ENCODE measurements at places on chromosomes 3 and 15.

DNA sequence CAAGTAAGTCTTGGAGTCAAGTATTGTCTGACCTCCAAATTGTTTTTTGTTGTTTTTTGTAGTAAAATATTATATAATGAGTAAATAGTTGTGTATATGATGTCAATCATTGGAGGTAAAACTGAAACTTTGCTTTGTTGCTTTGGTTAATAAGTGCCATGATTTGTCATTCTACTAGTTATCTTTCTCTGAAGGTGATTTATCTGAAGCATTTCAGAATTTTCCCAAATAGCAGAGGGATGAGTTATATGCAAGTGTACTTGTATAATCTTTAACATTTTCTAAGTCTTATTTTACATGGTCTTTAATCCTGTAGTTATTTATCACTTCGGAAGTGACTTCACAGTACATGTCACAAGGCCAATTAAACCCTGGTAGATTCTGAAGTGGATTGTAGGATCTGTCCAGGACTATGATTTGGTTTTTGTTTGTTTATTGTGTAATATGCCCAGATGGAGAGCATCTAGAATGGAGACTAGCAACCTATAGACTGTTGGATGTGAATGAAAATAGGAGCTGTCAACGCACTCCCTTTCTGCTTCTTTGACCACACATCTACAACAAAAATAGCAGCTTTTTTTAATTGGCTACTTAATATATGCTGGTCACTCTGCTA, 93.1 kb upstream of the SAMMSON start:
- no peak for DNase-seq

DNA sequence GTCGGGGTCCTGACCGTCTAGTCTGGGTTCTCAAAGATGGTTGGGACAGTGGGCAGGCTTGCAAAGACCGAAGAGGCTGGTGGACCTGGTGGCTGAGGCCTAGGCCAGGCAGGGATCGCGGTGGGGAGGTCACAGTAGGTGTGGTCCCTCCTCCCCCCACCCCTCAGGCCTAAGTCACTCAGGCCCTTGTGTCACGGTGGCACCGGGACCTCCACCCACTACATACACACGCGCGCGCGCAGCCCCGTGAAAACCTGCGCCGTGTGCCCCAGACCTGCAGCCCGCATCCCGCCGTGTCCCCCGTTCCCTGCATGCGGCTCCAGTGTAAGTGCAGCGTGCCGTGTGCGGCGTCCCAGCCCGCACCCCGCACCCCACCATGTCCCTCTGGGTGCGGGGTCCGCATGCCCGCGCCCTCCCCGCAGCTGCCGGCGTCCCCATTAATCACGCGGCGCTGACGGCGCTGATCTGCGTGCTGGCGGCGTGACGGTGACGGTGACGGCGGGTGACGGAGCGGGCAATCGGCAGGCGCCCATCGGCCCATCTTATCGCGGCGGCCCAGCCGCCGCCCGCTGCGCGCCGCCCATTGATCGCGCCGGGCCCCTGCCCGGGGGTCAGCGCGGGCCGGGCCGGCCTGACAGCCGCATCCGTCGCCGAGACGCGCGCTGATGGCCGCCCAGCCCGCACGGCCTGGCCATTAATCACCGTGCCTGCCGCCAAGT, 24.4 kb downstream of the SEC61A1 start:
- no peak for DNase-seq

- no peak for DNase-seq
These were observed 74.8 kb downstream of the AQP9 start for GRCh38 chr15:58212909-58213526.

DNA sequence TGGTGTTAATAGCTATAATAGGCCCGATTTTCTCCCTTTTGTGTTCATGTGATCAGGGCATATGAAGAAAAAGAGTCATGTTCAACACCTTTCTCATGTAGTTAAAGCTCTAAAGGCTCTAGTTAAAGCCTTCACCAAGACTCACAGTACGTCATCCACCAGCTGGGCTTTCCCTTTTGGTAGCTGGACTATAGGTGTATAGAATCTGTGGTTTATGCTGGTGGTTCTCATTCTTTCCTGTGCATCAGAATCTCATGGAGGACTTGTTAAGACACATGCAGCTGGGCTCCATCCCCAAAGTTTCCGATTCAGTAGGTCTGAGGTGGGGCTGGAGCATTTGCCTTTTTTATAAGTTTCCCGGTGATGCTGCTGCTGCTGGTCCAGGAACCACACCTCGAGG, 31.0 kb downstream of the CFAP91 start:
- no peak for DNase-seq

- no peak for DNase-seq
These were observed 15.6 kb upstream of the KY start for GRCh38 chr3:134666466-134666865.

DNA sequence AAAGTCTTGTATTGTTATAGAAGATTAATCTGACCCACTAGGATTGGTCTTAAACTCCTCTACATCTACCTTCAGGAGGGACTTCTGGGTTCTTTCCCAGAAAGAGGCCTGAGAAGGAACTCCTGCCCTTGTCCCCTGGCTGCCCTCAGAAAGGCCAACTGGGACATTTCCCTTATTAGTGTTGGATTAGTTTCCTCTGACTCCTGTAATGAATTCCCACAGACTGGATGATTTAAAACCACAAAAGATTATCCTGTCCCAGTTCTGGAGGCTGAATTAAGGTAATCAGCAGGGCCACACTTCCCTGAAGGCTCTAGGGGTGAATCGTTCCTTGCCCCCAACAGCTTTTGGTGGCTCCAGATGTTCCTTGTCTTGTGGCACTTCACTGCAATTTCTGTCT, 102.8 kb upstream of the NMNAT3 start:
- DNase-seq: no peak

- no peak for DNase-seq
These were observed 68.0 kb downstream of the CASR start for GRCh38 chr3:122251428-122251827.

- no peak for DNase-seq
These were observed 2.8 kb downstream of the NR2E3 start for GRCh38 chr15:71812966-71813722.

- DNase-seq: no peak
These were observed 83.8 kb upstream of the PPIB start for GRCh38 chr15:64246364-64247189.

GRCh38 chr15:64571857-64572291, 111.5 kb downstream of the ZNF609 start:
- DNase-seq: no peak

DNA sequence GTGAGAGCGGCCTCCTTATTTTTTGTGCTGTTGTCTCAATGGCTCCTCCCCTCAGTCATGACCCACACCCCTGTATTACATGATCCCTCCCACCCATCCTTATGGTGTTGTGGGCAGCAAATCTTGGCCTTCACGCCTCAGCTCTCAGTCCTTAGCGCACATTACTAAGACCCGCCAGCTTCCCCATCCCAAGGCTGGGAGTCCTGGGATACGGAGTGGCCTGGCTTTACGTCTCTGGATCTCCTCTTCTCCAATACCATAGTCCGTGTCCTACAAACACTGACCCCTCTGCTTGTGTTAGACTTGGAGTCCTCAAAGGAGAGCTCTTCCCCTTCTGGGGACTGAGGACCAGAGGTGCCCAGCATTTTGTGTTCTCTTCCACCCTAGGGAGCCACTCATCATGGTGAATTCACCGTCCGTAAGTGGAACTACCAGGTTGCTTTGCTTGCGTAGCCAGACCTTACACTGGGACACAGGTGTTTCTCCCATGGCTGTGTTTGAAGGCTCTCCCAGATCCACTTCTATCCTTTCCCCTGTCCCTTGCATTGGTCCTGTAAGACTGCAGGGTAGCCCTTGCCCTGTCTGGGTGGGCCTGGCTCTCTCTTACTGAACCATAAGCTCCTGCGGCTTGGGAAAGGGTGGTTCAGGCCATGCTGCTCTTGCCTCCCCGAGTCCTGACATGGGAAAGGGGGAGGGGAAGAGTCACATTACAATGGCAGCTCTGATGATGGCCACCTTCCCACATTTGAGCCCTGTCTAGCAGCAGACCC, 13.6 kb downstream of the GRM2 start:
- no peak for DNase-seq

- no peak for DNase-seq
These were observed 39.3 kb downstream of the C2CD4A start for GRCh38 chr15:62106096-62106495.

DNA sequence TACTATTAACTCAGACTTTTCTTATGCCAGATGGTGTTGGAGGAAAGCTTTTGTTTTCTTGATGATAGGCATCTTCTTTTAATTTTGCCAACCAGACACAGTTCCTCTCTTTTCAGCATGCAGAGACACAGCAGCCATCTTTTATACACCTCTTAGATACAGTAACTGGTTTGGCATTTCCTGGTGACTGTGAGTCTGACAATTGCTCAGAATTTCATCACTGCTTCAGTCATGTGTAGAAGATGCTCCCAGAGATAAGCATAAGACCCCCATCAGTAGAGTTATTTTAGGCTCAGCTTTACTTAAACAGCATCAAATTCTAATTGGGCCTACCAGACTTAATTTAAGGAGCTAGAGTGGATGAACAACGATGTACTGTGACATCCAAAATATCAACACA, 779.0 kb downstream of the SQOR start:
- no peak for DNase-seq

GRCh38 chr15:39426552-39427532, 154.0 kb upstream of the THBS1 start:
- DNase-seq: peak; percentile 66

GRCh38 chr3:38421679-38422336, 31.9 kb upstream of the ACVR2B start:
- no peak for DNase-seq

GRCh38 chr3:18652781-18653180, 227.6 kb upstream of the SATB1 start:
- DNase-seq: no peak

GRCh38 chr3:16199769-16200168, 25.3 kb downstream of the GALNT15 start:
- DNase-seq: no peak

DNA sequence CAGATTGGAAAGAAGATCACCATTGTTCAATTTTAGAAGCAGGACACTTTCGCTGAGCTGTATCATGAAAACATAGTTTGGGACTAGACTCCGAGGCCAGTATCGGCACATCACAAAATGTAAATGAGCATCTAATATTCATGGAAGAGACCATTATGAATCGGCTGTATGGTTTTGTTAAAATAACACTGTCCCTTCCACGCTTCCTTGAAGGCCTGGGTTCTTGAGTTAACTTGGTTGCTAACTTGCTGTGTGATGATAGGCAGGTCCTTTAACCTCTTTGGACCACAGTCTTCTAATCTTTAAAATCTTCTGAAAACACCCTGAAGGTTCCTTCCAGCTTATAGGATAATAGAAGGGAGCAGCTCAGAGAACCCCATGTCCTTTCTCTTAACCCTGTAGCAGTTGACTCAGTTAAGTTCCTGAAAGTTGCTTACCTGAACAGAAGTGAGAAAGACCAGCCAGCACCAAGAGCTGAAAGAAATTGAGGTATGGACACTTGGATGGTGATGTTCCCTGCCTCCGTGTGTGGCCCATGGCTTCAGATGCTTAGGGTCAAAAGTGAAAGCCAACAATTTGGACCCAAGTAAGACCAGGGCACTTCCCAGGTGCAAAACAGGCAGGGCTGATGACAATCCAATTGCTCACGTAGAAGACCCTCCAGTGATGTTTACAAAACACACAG, 2.1 kb downstream of the CD80 start:
- DNase-seq: no peak

GRCh38 chr3:37072892-37073291, 79.6 kb downstream of the MLH1 start:
- no peak for DNase-seq

DNA sequence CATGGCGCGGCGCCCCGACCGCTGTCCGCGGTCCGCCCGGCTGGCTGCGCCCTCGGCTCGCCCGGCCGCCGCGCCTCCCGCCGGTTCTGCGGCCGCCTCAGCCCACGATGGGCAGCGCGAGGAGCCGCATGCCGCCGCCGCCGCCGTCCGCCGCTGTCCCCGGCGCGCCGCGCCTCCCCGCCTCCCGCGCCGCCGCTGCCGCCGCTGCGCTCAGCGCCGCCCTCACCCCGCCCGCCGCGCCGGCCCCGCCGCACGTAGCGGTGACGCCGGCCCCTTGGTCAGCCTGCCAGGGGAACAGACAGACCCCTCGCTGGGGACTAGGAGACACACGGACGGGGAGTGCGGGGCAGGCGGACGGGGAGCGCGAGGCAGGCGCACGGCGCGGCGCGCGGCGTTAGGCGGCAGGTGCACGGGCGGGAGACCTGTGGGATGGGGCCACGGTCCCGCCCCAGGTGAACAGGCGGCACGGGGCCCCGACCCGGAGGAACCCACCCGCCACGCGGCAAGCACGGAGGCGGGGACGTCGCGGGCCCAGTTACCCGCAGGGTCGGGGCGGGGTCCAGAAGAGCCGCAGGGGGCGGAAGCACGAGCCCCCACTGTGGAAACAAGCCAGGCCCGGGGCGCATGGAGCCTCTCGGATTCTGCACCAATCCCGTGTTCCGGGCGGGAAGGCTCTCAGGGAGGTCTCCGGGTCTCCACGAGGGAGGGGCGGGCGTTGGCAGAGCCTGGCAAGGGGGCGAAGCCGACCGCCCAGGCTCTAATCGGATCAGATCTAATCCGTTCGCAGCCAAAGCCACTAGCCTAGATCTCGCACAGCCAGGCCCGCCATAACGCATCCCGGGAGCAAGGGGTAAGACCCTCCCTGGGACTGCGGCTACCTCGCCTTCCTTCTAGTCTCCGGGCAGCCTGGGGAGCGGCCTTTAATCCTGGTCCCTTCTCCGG, at the start of gene CSPG5:
TSS of gene CSPG5 (minus strand) at position 175 of the 942 bp plus-strand sequence. CDS start at position 3, 172 bp downstream.
- no peak for DNase-seq

DNA sequence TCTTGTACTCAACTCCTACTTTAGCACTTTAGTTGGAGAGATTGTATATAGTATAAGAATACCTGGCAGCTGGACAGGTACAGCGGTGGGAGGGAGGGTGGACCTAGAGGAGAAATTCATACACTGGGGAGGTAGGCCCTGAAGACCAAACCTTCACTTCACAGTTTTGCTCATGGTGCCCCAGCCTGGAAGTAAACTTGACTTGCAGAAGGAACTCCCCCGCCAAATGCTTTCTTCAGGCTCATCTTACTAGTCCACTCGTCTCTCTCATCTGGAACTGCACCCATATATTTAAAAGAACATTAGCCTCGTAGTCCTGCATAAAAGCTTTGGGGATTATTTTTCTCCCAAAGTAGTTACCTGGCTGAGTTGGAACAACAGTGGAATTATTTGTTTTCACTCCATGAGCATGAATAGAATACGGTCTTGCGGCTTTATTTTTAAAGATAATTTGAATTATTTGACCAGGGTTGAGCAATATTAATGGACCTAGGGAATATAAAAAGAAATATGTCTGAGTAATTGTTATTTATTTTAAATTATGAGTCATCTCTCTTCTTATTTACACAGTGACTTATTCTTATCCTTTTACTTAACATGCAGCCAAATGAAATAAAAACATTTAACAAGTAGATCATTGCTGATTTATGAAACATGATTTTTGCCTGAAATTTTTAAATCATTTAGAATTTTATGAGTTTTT, 25.5 kb upstream of the CP start:
- no peak for DNase-seq
